ENCODE measurements at places on chromosomes 11 and 22. TPM values are rescaled to one million over a fixed set of nuclear protein-coding genes. Genes with fewer than 3 reads are reported as not detected.

Gene KRTAP5-11
- not detected for total RNA-seq

Gene TEX12
- total RNA-seq, result 0.29 TPM

Gene AP1B1
- 65.2 TPM for total RNA-seq

Gene F2
- not detected for total RNA-seq

Gene SMIM35
- total RNA-seq, result 0.22 TPM

Gene BTG4
- not detected for total RNA-seq

Gene SCN4B
- 0.22 TPM for total RNA-seq

Gene KCTD21
- total RNA-seq, result 8.8 TPM

Gene MICALL1
- 18.4 TPM for total RNA-seq

Gene AGBL2
- 5.0 TPM for total RNA-seq

All from activated CD4-positive, alpha-beta memory T cell treated with anti-CD3 and anti-CD28 coated beads for 36 hours (primary cell).